ENCODE measurements at places on chromosomes 1 and 21. TPM values are rescaled to one million over a fixed set of nuclear protein-coding genes. Genes with fewer than 3 reads are reported as not detected.

DNA sequence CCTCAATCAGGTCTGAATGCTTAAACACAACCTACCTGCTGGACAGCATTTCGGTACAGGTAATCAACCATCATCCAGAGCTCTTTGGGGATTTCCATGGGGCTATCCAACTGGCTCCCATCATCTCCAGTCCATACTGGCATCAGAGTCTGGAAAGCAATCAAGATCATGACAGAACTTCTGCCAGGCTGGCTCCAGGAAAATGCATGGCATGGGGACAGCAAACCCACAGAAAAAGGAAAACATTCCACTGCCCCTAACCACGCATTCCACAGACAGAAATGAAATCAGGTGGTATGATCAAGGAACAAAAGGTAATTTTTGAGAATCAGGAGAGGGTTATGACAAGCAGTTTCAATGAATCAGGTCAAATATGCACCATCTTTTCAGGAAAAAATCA, 9.1 kb upstream of the MTF1 start:
- no peak for DNase-seq

PAPPA2 gene
- 0.50 TPM for total RNA-seq

DNA sequence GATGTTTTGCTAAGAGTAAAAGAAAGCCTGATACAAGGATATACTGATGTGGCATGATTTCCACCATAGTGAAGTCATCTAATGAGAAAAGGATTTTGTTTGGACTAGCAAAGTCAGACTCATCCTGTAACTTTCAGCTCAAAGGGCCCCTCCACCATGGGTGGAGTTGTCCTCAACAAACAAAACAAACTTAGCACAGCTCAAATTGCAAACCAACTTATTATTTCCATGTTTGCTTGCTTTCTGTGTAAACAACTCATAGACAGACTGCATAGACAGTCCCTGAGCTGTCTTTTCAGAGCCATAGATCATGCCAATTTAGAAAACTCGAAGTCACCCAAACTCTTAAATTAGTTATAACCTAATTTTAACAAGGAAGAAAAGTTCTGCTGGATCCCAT, 69.4 kb upstream of the VAV3 start:
- no peak for DNase-seq

DNA sequence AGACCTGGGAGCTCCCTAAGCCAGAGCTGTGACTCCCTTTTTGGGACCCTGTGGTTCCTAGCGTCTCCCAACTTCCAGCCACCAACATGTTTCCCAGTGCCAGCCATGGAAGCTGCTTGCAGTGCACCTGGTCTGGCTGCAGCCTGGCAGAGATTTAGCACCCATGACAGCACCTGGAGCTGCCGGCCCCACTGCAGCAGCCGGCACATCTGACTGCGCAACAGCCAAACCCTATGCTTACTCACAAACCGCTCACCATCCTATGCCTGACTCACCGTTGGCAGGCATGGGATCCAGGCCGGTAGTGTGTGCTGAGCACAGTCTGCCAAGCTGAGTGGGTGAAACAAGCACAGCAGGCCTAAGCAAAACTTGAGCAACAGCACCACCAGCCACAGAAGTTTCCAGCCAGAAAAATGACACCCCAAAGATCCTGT, 435.9 kb upstream of the PRMT6 start:
- DNase-seq, result peak; percentile 57

- DNase-seq, result peak; percentile 82
Observed at GRCh38 chr1:46246548-46247435, 771 bp upstream of the RAD54L start.

CD53 gene
- total RNA-seq, result not detected

DNA sequence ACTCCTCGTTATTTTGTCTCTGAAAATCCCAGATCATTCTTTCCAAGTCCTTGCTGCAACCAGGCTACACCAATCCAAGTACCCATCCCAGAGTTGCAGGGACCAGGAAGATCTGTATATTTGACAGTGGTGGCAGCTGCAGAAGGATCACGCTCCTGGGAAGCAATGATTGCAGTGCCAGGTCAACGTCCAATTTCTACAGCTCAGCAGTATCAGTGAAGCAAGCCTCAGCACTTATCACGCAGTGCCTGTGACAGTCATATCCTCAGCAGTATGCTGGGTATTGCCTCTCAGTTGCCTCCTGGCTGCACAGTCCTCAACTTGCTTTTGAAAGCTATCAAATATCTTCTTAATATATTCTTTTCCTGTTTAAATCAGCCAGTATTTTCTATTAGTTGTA, 66.7 kb downstream of the BARHL2 start:
- no peak for DNase-seq

GRCh38 chr1:21509351-21510112, at the start of gene ALPL:
TSS of gene ALPL (plus strand) at chr1:21509423. CDS start at chr1:21554082, 44,659 bp downstream.
- DNase-seq, result no peak

GRCh38 chr1:202596638-202597037, 113.6 kb downstream of the SYT2 start:
- DNase-seq, result no peak

GRCh38 chr1:212315907-212316306, 30.7 kb downstream of the PPP2R5A start:
- DNase-seq, result no peak

- no peak for DNase-seq
Observed at GRCh38 chr1:154861607-154862094, 8.4 kb downstream of the KCNN3 start.

DNA sequence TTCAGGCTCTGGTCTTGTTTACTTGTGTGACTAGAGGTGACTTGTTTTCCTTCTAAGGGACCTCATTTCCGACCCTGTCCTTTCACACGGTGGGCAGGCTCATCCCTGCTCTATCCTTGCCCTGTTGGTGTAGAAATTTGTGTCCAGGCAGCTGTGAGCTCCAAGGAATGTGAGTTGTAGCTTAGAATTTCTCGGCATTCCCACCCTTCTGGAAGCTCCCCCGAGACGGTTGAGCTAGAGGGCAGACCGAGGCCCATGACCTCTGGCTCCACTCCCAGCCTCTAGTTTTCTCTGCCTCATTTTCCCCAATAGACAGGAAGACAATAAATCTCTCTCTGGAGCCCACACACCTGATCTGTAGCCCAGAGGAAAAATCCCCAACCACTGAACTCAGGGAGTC, 100.9 kb downstream of the NAV1 start:
- peak; percentile 5 for DNase-seq

RHBG gene
- total RNA-seq, result 1.8 TPM

DNA sequence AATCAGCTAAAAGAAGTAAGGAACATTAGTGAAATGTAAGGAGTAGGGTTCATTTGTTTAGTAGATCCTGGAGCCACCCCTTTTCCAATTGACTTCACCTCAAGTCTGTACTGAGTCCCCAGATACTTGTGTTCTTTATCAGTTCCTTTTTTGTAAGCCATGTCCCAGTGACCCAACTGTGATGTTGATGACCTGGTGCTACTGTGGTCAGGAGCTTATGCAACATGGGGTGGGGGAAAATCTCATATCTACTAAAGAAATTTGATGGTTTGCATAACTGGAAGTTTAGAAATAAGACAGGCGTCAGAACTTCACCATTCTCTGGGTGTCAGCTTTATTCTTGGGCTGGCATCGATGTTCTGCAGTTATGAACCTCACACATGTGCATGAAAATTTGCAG, 120.5 kb downstream of the LRRC7 start:
- DNase-seq, result no peak
